Inflammatory macrophage treated with lipopolysaccharide for 1 hour (primary cell): ENCODE measurements at places on chromosomes 2 and 18.
A peak's percentile ranks its signal among the peaks of the same experiment; 100 is the strongest.

DNA sequence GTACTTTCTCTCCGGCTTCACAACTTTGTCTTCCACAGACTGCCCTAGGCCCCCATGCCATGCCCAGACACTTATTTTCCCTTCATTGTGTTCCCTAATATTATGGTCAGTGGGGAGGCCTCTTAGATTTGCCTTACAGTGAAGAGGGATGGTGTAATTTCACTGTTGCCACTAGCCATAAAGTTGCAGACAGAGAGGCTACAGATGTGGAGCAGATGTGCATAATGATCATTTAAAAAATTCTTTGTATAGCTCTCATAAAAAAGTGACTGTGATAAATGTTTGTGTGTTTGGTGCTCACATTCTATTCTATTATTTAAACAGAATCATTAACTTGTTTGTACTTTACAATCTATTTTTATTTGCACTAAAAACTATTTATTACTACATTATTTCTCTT is 67.5 kb upstream of the FN1 start:
- no peak for DNase-seq

DNA sequence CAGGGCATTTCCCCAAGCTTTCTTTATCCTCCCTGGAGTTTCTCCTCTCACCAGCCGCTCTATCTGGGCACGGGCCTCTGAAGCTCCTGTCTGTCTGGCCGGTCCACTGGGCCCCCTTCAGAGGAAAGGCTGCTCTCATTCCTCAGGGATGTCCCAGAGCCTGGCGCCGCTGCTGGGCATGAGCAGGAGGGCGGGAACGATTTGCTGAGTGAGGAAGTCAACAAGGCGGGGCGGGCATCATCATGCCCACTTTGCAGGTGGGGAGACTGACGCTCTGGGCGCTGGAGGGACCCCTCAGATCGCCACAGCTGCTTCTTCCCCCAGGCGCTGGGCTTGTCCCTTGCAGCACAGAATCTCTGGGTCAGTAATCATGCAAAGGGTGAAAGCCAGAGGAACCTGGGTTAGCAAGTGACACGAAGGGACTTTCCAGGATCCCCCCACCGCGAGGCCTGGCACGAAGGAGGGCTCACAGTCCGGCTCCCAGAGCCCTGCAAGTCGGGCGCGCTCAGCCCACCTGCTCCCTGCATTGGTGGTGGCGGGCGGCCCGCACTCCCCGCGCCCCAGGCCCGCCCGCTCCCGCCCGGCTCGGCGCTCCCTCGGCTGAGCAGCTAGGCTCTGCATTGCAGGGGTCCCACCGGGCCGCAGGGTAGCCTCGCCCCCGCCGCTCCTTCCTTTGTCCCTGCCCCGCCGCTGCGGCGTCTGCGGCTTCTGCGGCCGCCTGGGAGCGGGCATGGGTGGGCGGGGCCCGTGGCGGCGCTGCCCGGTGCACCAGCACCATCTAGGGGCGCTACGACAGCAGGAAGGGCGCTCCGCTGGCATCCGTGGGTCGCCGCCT is 157.8 kb downstream of the CYRIA start:
- peak; percentile 11 for DNase-seq

DNA sequence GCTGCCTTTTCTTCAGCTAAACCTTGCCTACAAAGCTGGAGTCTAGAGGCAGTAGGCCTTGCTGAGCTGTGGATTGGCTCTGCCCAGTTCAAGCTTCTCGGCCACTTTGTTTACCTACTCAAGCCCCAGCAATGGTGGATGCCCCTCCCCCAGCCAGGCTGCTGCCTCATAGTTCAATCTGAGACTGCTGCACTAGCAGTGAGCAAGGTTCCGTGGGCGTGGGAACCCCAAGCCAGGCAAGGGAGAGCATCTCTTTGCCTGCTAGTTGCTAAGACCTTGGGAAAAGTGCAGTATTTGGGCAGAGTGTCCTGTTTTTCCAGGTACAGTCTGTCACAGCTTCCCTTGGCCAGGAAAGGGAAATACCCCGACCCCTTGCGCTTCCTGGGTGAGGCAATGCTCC is 68.9 kb downstream of the VAPA start:
- DNase-seq: peak; percentile 23

DNA sequence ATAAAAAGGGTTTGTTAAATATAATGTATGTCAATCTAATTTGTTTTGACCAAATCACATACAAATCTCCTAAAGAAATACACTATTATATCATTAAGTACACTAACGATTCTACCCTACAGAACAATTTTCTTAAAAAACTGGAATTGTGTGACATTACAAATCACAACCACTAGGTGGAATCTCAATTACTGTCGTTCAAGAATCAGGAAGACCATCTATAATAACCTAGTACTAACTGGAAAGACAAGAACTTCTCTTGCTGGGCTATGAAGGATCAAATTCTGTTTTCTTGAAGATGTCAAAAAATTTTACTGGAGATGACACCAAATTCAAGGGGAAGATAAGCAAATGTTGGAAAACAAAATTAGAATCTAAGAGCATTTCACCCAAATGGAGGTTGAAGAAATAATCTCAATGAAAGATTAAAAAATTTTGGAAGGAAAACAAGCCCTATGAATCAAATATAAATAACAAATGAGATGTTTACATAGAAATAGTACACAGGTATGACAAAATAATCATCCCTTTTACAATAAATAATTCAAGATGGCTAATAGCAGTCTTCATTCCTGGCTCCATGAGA is 110.9 kb downstream of the STK39 start:
- peak; percentile 80 for DNase-seq

DNA sequence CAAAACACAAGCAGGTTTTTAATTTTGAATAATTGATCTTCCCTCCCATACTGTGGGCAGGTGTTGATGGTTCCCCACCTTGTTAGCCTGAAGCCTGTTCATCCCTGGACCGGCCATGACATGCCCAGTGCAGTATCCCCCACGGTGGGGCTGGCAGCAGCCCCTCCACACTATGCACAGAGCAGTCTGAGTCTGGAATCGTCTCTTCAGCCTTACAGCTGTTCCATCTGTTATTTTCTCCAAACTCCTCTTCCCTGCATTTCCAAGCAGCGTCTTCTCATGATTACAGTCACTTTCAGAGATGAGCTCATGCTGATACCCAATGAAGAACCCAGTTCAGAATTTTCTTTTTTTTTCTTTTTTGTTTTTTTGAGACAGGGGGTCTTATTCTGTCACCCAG is 68.2 kb downstream of the ADI1 start:
- DNase-seq: no peak

DNA sequence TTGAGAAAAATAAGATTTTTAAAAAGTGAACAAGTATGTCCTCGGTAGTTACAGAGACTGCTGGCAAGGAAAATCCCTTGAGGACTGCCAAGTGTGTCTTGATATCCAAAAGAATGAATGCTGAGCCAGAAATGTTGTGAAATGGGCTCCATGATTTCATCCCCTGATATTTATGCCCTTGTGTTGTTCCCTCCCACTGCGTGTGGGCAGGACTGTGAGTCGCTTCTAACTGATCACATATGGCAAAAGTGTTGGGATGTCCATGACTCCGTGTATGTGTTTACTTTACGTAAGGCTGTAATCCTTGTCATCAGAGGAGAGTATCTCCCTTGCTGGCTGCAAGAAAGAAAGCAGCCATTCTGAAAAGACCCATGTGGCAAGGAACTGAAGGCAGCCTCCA is 285.1 kb downstream of the SS18 start:
- peak; percentile 9 for DNase-seq

DNA sequence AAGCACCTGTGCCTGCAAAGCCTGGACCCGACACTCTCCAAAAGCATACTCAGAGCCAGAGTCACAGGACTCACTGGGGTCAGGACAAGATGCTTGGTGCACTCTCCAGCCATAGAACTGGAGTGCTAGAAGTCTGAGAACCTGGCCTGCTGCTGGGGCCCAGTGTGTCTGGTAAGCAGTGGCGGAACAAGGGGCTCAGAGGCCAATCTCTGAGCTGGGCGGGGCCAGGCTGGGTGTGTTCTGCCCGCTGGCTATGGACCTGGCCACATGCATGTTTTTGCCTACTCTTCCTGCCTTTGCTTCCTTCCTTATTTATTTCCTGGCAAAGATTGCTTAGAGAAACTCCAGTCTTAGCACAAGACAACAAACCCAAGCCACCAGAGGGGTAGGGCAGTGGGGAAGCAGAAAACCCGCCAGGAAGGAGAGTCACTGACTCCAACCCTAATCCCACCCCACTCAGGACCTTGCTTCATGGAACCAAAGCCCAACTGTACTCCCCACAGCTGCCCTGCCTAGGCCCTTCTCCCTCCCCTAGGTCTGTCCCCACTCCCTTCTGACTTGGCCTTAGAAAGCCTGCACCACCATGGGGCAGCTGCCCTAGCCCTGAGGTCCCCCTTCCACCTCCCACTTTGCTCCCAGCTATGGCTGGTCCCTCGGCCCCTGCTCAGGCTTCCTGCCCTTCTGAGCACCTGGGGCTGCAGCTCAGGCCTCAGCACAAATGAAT is 315.5 kb downstream of the CELF4 start:
- DNase-seq: no peak

GRCh38 chr2:181306785-181307184 is 150.4 kb upstream of the ITGA4 start:
- no peak for DNase-seq

- peak; percentile 42 for DNase-seq
Observed at GRCh38 chr2:198314559-198315153, 510.3 kb downstream of the PLCL1 start.

DNA sequence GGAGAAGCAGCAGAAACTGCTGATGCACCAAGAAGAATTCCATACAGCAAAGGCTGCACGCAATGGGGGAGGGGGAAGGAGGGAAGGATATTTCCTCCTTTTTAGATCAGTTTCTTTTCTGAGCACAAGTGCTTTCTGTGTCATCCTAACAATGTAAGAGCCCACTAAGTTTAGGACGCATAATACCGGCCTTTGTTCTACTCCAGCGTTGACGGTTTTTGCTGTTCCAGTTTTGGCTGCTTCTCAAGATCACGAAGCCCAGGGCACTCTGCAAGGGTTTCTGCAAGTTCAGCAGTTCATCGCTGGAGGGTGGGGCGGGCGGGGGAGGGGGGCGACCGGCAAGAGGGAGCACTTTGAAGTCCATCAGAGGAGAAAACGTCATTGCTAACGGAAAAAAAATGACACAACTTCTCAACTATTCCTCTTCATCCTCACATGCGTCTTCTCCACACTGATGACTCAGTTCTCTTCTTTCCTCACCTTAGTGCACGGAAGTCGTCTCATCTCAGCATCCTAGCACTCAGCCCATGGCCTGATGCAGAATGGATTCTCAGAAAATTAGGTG is 8.7 kb downstream of the FAM178B start:
- no peak for DNase-seq

- DNase-seq: no peak
Observed at GRCh38 chr2:239371726-239372686, 28.8 kb downstream of the HDAC4 start.

- no peak for DNase-seq
Observed at GRCh38 chr2:45707006-45707405, 55.5 kb downstream of the PRKCE start.

GRCh38 chr2:136295168-136295567 is 177.2 kb upstream of the CXCR4 start:
- DNase-seq: no peak

- no peak for DNase-seq
Observed at GRCh38 chr18:37064187-37064586, 235.3 kb downstream of the KIAA1328 start.

- no peak for DNase-seq
Observed at GRCh38 chr2:223488814-223489213, 113.3 kb downstream of the SCG2 start.

DNA sequence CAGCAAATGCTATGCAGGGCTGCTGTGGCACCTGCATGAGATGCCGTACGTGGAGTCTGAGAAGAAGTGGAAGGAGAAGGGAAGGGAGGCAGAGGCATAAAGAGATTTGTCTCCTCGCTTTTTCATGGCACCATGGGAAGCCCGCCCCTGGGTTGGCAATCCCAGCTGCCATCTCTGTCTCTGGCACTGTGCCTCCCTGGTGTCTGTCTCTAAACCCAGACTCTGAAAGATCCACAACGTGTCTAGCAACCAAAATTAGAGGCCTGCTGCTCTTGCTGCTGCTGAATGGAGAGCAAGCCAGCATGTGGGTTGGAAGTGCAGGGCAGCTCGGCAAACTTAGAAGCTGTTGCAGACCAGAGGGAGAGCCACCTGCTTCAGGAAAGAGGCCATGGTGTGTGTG is 53.1 kb downstream of the INO80C start:
- no peak for DNase-seq

- DNase-seq: no peak
Observed at GRCh38 chr2:62525549-62526269, 19.7 kb upstream of the TMEM17 start.

DNA sequence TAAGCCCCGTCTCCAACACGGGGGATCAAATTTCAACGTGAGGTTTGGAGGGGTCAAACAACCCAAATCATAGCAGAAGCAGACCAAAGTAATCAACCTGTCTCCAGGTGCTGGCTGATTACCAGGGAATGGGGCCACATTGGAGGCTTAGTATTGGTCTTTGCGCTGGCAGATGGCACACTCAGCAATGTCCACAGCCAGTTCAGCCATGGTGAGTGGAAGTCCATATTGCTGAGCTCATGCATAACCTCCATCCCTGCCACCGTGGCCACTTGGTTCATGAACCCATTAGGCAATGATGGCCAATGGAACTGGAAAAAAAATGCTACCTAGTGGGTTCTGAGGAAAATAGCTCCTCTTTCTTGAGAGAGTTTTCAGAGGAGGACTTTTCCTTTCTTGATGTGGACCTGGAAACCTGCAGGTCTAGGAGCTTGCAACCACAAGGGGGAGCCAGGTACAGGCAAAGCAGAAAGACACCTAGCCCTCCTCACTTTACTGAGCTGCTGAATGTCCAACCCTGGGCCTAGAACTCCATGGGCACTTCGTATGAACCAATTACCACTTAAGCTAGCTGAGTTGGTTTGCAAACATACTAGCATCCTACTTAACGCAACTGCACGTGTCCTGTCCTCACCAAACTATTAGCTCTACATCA is 128.0 kb upstream of the GYPC start:
- DNase-seq: peak; percentile 27

DNA sequence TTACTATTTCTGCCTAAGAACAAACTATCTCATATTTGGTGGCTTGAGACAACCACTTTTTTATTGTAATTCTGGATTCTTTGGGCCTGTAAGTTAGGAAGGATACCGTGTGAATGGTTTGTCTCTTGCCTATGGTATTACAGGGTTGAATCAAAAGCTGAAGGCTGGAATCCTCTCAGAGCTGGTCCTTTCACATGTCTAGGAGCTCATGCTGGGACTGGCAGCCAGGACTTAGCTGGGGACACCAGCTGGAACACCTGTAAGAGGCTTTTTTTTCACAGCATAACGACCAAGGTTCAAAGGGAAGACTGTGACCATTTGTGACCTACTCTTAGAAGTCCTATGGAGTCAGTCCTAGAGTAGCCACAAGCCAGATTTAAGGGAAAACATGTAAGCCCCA is 226.3 kb downstream of the ZNF804A start:
- no peak for DNase-seq

DNA sequence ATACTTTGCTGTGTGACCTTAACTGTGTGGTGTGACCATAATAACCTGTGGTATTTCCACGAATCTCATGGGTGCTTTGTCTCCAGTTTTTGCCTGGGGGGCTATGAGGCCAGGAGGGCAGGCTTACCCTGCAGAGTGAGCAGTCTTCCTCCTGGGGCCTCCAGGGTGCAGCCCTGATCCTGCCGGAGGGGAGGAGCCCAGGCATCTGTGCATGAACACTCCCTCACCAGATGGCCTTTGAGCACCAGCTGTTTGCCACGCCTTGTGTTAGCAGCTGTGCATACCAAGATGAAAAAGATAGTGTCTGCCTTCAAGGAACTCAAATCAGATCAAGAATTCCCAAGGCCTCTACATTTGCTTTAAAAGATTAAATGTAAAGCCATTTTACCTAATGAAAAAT is 75.0 kb upstream of the RBM44 start:
- no peak for DNase-seq

- no peak for DNase-seq
Observed at GRCh38 chr2:53476834-53477233, 290.8 kb upstream of the CHAC2 start.

- no peak for DNase-seq
Observed at GRCh38 chr2:61011678-61012077, 5.8 kb upstream of the PEX13 start.
